Right forelimb (tissue), 1 donor: ENCODE measurements at places on chromosomes 1 and 21.

DNA sequence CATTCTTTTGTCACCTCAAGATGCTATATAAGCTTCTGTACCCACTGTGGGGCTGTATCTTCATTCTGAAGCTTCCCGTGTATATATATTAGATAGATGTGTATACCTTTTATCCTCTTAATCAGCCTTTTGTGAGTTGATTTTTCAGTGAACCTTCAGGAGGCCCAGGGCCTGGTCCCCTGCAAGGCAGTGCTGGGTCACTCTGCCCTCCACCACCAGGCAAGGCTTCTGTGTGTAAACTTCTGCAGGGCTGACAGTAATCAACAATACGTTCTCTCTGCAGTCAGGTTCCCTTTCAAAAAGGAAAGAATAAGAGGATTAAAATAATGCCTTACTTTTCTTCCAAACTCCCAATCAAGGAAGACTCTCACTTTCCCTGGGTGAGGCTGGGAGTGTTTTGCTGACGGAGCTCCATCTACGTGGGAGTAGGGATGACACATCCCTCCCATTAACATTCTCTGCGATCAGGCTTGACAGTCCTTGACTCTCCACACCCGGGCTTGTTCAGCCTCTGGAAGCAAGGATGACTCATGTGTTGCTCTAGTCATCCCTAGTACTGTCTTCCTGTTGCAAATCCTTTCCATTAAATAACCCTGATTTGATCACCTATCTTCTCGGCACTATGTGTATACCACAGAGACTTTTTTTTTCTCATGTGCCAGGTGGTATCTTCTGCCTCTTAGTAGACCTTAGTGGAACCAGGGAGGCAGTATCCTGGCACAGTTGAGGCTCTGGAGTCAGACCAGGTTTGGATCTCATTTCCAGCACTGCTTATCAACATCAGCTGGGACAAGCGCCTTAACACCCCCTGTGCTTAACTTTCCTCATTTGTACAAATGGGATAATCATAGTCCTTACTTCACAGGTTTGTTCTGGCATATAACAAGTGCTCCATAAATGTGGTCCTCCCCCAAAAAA is 70.3 kb upstream of the KCNK1 start:
- no peak for DNase-seq

- DNase-seq, result no peak
Measured at GRCh38 chr1:151485685-151486255, 25.4 kb upstream of the CGN start.

GRCh38 chr1:118008011-118008410 is 78.5 kb downstream of the WDR3 start:
- no peak for DNase-seq

DNA sequence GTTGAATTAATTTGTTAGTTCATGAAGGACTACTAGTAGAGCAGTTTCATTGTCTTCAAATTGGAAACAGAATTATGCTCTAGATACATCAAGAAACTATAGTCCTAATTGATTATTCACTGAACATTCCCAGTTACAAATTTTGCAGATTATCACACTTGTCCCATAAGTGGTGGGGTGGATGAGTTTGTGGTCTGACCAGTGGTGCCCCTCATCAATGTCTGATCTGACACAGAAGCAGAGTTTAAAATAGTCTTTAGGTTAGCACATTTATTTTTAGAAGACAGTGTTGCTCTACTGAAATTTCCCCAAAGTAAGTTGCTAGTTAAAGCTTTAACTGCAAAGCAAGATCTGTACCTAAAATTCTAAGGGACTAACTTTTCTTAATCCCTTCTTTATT is 42.9 kb downstream of the INKA2 start:
- DNase-seq, result no peak
